ENCODE measurements at places on chromosomes 3 and 15.

DNA sequence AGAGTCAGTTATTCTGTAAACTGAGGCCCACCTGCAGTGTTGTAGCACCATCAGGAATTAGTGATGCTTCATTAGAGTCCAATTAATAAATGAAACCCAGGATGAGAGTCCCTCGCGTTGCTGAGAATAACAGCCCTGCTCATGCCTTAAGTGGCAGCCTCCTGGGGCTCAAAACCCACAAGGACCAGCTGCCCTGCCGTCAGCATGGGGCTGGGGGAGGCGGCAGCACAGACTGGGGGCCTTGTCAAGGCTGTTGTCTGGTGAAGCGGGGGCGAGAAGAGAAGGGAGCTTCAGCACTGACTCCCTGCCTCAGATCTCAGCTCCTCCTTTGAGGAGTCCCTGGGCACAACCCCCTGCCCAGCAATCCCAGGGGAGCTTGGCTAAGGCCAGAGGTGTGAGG is 21.0 kb downstream of the CCDC33 start:
- DNase-seq, result no peak

DNA sequence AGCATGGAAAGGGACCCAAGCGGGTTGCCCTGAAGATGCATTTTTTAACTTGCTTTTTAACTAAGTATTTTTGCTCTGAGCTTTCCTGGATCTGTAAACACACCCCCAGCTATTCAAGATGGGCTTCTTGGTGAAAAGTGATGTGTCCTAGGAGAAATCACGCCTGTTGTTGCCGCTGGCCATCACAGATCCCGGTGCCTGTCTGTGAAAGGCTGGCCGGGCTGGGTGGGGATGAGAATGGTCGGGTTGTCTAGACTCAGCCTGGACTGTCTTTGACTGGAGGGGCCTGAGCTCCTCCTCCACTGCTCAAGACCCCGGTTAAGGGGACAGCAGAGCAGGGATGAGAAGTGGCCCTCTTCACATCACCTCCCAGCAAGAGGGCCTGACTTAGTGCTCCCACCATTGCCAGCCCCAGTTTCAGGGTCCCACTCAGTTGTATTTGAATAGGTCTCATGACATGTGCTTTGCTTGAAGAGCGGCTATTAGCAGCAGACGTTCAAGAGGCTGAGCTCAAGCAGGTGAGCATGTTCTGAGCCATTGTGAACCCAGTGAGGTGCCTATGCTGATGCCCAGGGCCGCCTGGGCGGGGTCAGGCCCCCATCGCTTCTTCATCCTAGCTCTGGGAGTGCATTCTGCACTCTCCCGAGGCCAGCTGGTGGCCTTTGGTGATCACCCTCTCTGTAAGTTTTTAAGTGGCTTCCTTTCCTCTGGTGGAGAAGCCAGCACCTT is 79.9 kb downstream of the IGF1R start:
- DNase-seq, result no peak

- no peak for DNase-seq
These were observed 24.8 kb downstream of the ZBTB38 start for GRCh38 chr3:141392897-141393734.

DNA sequence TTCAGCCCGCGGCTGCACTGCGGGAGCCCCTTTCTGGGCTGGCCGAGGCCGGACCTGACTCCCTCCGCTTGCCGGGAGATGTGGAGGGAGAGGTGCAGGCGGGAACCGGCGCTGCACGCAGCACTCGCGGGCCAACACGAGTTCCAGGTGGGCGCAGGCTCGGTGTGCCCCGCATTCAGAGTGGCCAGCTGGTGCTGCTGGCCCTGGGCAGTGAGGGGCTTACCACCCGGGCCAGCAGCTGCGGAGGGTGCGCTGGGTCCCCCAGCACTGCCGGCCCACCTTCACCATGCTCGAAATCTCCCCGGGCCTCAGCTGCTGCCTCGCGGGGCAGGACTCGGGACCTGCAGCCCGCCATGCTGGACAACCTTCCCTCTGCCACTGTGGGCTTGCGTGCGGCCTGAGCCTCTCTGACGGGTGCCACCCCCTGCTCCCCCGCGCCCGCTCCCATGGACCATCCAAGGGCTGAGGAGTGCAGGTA is 733.5 kb upstream of the CCDC54 start:
- DNase-seq, result no peak

- DNase-seq, result no peak
These were observed 499.8 kb upstream of the TPRG1 start for GRCh38 chr3:188671971-188672370.

DNA sequence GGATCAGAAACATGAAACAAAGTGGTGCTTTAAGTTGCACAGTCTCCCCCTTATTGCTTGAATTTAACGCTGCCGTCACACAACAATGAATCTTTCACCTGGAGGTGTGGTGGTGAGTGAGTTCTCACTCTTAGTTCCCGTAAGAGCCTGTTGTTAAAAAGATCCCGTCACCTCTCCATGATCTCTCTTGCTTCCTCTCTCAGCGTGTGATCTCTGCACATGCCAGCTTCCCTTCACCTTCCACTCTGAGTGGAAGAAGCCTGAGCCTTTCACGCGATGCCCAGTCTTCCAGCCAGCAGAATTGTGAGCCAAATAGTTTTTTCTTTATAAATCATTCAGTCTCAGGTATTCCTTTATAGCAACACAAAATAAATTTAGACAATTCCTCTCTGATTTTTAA is 136.7 kb upstream of the CHL1 start:
- DNase-seq, result no peak

GRCh38 chr3:48898383-48899234 is at the start of gene SLC25A20:
Gene SLC25A20 (minus strand): TSS chr3:48898882. CDS start chr3:48898794, 88 bp downstream.
- peak; percentile 87 for DNase-seq

DNA sequence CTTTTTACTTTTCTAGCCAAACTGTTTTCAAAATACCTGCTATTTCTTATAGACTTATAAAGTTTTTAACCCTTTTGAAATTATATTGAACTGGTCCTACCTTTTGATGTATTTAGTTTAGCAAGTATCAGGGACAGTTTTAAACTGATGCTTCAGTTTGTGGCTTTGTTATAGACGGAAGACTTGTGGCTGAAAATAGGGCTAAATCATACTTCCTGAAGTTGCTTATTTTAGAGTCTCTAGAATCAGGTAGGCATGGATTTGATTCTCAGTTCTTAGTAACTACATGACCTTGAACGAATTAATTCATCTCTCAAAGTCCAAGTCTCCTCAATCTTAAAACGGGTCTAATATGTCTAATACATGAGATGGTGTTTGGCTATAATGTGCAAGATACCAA is 322.8 kb downstream of the RAP2B start:
- no peak for DNase-seq

GRCh38 chr3:70000563-70001081 is 1.1 kb downstream of the SAMMSON start:
- no peak for DNase-seq

- no peak for DNase-seq
These were observed 47.4 kb downstream of the CLSTN2 start for GRCh38 chr3:139982404-139982803.

DNA sequence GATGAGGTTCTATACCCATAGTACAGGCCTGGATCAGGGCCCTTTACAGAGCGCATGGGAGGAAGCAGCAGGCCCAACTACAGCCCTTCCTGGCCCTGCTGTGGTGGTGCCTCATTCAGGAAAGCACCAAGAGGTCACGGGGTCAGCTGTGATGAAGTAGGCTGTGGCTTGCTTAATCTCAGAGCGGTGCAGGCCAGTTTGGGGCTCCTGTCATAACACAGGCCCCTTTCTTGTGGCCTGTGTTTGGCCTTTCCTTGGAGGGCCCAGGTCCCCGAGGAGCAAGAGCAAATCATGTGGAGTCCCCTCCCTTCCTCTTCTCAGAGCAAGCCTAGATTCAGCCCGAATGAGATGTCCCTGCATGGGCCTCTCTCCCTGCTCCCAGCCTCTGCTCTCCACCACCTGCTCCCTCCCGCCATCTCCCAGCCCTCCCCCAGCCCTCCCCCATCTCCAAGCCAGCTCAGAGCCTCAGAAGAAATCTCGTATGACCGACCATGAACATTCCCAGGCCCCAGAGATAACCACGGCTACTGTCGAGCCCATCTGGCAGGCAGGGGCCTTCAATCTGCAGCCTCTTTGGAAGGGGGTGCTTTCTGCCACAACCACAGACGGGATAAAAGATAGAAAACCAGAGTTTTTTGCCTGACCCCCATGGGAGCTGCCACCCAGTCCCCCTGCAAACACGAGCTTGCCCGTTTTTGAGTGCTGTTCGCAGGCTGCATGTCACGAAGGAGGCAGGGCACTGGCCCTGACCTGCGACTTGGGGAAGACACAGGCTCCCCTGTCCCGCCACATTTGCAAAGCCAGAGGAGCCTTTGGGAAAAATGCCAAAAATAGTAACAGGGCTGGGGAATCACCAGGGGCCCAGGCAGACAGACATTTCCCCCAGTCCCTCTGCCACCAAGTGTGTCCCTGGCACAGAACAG is 32.3 kb upstream of the DUSP7 start:
- DNase-seq, result no peak

GRCh38 chr15:76663529-76663928 is 241.6 kb downstream of the SCAPER start:
- DNase-seq, result no peak

DNA sequence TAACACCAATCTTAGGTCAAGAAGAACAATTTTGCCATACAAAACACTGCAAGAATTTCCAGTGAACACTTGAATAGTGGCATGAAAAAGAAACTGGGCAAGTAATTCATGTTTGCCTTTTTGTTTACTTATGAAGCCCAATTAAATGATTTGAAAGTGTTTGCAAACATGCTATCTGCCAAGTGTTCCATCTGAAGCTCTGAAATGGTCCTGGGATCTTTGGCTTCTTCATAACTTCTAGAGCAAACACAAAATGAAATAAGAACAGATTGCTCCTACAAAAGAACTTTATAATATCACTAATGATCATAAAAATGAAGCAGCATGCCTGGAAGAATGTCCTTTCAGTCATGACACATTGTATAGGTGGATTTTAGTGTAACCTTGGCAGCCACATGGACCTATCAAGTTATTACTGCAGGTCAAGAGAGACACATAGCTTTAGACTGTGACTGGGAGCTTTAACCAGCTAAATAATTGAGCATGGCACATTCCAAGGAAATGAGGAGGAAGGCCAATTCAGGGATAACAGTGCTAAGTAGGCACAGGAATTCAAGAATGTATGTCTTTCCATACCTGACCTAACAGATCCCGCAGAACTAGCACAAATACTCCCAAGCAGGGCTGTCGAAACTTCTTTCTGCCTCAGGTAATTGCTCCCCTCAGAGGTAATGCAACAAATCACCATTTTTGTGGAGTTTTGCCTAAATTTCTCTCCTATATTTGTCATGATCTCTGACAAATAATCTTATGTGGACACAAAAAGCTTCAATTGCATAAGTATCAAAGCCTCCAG is 144.6 kb downstream of the DUT start:
- DNase-seq, result no peak

GRCh38 chr3:181457190-181457589 is 254.5 kb upstream of the SOX2 start:
- DNase-seq, result no peak

GRCh38 chr3:13459605-13460340 is 20.3 kb upstream of the HDAC11 start:
- DNase-seq, result no peak

DNA sequence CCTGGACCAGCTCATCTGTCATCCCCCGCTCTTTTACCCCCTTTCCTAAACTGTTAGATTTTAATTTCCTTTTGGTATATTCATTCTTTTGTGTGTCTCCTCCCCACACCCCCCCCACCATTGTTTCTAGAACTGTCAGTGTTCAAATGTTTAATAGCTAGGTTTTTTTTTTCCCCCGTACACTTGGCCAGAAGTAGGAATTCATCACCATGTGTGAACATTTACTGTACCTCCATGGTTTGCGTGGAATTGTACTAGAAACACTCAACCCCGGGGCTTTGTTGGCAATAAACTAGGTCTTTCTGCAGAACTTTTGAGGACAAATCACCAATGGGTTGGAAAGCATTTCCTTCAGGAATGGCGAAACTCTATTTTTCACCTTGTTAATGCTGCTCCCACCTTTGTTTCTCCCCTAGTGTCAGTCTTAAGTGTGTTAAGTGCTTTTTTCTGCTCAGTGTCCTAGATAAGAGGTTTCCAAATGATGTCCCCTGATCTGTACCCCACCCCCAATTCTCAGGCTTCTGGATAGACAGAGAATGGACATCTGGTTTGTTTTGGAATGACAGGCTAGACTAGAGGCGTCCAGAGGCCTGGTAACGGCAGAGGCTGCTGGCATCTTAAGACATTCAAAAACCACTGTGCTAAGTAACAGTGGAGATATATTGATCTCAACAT is 76.8 kb downstream of the SMAD3 start:
- no peak for DNase-seq

- no peak for DNase-seq
These were observed 50.2 kb downstream of the CRYBG3 start for GRCh38 chr3:97871801-97872524.
